ENCODE measurements at places on chromosomes 7 and 10.

DNA sequence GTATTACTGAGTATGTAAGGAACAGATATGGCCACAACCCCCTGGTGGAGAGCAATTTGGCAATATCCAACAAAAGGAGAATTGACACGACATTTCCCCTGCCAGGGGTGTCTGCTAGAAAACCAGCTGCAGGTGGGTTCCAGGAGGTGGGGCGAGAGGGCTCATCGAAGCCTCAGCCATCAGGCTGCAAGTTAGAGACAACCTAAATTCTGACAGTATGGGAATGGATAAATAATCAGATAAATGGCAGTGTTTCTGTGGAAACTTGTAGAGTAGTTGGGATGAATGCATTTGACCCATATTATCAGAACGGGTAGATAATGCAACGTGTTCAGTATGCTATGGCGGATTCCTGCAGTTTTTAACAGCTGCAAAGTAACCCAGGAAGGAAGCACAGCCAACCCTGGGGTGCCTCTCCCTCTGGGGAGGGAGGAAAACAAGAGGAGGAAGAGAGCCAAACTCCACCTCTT is 3.5 kb downstream of the TMEM273 start:
- no peak for DNase-seq

- no peak for DNase-seq
Measured at GRCh38 chr7:70923181-70923845, 208.6 kb upstream of the GALNT17 start.

DNA sequence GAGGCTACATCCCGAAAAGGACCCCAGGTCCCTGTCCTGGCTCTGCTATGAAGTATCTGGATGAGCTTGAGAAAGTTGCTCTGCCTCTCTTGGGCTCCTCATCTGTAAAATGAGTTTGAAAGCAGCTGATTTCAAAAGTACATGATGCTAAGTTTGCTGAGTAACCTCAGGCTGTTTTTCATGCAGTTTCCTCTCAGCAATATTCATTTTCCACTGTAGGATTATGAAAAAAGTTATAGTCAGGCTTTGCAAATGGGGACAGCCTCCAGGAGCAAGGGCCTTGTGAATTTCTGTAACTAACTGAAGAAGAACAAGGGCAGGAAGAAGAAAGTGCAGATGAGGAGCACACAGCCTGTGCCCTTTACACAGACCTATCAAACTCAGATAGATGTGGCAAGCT is 167.3 kb upstream of the KMT2E start:
- DNase-seq = no peak

GRCh38 chr7:94003446-94004023 is 620 bp downstream of the BET1 start:
- no peak for DNase-seq

GRCh38 chr10:63819753-63820329 is 298.6 kb downstream of the REEP3 start:
- peak; percentile 12 for DNase-seq

Data from AG04449 (cell line).